ENCODE measurements at places on chromosomes 1 and 21. TPM values are rescaled to one million over a fixed set of nuclear protein-coding genes. Genes with fewer than 3 reads are reported as not detected.

- no peak overlapping the region for H3K4me3 ChIP-seq
- H3K4me1 ChIP-seq = no peaks in the 10 kb centered on the region
- peaks cover 5% of the 10 kb centered on the region for H3K27me3 ChIP-seq
- H3K36me3 ChIP-seq = no peaks in the 10 kb centered on the region
- DNase-seq = no peak
These were observed 106.0 kb downstream of the TMEM53 start for GRCh38 chr1:44568128-44568900.

DNA sequence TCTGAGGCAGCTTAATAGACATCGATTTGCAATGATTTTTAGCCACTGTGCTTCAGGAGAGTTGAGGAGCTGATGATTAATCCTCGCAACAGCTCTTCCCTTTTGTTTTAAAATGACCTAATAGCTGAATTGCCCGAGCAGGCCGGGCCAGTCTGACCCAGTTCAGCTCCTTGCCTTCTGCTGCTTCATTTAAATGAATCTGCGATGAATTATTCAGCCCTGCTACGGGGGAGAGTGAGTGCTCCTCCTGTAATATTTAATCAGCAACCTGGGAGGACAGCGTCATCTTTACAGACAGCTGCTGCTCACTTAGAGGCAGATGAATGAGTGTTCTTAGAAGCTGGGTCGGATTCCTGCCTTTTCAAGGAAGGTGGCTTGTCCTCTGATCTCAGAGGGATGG lies 325.1 kb downstream of the CAMTA1 start:
- no peaks in the 10 kb centered on the region for H3K4me1 ChIP-seq
- no peak overlapping the region for H3K27ac ChIP-seq
- peak; percentile 75 for DNase-seq
- H3K36me3 ChIP-seq = no peaks in the 10 kb centered on the region
- H3K4me3 ChIP-seq = no peak overlapping the region

PCSK9 gene
- 0.43 TPM for total RNA-seq

DNA sequence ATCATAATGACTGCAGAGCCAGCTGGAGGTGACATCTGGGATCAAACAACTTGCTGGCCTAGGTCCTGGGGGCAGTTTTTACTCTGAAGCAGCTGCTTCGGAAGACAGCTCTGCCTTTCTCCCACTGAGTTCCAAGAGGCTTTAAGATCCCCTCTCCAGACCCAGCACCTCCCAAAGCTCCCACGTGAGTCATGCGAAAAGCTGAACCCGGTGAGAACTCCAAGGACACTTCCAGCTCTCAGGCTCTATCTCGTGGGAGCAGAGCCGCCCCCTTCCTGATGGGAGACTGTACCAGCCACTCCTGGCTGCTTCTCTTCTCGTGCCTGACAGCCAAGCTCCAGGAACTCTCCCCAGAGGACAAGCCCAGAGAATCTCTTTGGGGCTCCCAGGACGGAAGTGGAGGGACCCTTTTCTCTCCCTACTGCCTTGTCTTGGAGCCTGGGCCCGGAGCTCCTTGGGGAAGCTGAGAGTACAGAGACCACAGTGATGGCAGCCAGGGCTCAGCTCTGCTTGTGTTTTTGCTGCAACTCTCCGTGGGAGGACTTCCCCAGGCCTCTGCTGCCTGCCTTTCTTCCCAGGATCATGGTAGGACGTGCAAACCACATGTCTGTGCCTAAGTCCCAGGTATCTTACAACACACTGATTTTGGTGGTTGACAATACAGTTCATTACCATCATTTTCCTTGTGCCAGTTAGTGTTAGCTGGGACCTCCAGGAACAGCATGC lies 40.6 kb downstream of the STUM start:
- H3K4me1 ChIP-seq = peaks cover 9% of the 10 kb centered on the region
- H3K36me3 ChIP-seq = no peaks in the 10 kb centered on the region

- H3K36me3 ChIP-seq = no peaks in the 10 kb centered on the region
- peak; percentile 35 for DNase-seq
- H3K4me1 ChIP-seq = peaks cover 9% of the 10 kb centered on the region
- no peak overlapping the region for H3K27ac ChIP-seq
These were observed 16.8 kb upstream of the JAK1 start for GRCh38 chr1:64983110-64983509.

PTGS2 gene
- total RNA-seq = 21.5 TPM

DNA sequence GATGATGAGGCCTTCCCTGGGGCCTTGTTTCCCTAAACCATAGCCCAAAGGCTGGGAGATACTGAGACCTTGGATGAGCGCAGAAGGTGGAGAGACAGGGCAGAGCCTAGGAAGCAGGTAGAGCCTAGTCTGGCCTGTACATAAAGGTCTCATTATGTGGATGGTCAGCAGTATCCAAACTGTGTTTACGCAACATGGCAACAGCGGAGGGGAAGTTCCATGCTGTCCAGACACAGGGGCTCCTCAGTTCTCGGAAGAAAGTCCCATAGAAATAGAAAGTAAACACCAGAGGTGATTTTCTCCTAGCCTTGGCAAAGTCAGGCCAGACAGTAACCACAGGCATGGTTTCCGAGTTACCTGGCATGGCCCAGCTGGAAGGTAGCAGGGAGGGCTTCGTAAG lies 42.1 kb upstream of the MPZL1 start:
- no peak for DNase-seq
- no peaks in the 10 kb centered on the region for H3K27me3 ChIP-seq
- H3K4me3 ChIP-seq = no peak overlapping the region
- peak overlapping the region; percentile 2 for H3K27ac ChIP-seq

GRCh38 chr1:3066250-3066711 lies 2.7 kb upstream of the PRDM16 start:
- no peaks in the 10 kb centered on the region for H3K4me1 ChIP-seq
- peak; percentile 65 for DNase-seq
- H3K27me3 ChIP-seq = peaks cover 80% of the 10 kb centered on the region

CFHR4 gene
- total RNA-seq = not detected

DNA sequence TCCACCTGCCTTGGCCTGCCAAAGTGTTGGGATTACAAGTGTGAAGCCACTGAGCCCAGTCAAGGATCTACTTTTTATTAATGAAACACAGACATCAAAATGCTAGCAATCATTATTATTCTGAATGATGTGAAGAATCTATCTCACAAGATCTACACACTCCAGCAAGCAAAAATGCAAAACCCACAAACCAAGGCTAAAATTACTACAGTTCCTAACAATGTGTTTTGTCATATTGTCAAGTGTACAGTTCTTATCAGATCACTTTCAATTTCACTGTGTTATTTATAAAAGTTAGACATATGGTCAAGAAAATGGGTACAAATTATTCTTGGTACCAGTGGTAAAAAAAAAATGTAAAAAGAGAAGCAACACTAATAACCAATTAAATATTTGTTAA lies 61.3 kb upstream of the SDC3 start:
- no peaks in the 10 kb centered on the region for H3K27me3 ChIP-seq
- H3K4me3 ChIP-seq = no peak overlapping the region
- DNase-seq = no peak
- H3K4me1 ChIP-seq = peaks cover 39% of the 10 kb centered on the region
- no peak overlapping the region for H3K27ac ChIP-seq
- peaks cover 48% of the 10 kb centered on the region for H3K36me3 ChIP-seq

DYNLT4 gene
- 9.4 TPM for total RNA-seq

GRCh38 chr1:228982637-228983036 lies 247.4 kb downstream of the RHOU start:
- no peak overlapping the region for H3K4me3 ChIP-seq
- H3K27me3 ChIP-seq = no peaks in the 10 kb centered on the region
- no peaks in the 10 kb centered on the region for H3K4me1 ChIP-seq
- no peak overlapping the region for H3K27ac ChIP-seq
- DNase-seq = no peak

DNA sequence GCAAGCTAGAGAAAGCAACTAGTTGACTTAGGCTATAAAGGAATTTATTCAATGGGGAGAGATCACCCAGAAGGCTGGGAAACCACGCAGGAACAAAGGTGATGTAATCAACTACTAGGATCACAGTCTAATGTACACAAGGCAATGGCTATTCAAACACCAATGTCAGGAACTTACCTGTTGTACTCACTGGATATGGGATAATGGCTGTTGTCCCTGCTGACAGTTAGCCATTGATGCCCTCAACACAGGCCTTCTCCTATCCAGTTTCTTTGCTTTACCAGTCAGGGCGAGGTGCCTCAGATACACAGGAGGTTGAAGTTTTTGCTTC lies 32.3 kb downstream of the C21orf91 start:
- H3K36me3 ChIP-seq = no peaks in the 10 kb centered on the region
- DNase-seq = no peak
- no peak overlapping the region for H3K27ac ChIP-seq
- no peak overlapping the region for H3K4me3 ChIP-seq
- H3K27me3 ChIP-seq = no peaks in the 10 kb centered on the region
- no peaks in the 10 kb centered on the region for H3K4me1 ChIP-seq

- no peak overlapping the region for H3K4me3 ChIP-seq
- H3K4me1 ChIP-seq = no peaks in the 10 kb centered on the region
- no peak overlapping the region for H3K27ac ChIP-seq
- H3K36me3 ChIP-seq = no peaks in the 10 kb centered on the region
- DNase-seq = no peak
- no peaks in the 10 kb centered on the region for H3K27me3 ChIP-seq
These were observed 94.1 kb downstream of the CNIH3 start for GRCh38 chr1:224710196-224710595.

MATN1 gene
- 0.28 TPM for total RNA-seq

DNA sequence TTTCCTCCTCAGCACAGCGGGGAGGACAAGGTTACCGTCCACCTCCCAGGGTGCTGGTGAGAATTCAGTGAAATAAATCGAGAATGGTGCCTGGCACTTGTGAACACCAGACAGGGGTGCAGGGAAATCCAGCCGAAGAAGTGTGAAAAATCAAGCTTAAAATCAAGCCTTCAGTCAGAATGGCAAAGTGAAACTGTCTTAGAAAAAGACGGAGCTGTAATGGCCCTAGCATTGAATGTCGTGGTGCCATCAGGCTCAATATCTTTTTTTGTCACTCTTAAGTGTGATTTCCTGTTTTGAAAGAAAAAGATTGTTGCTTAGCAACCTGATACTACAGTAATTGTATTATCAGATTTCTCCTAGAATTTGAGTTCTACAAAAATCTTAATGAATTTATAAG lies 22.1 kb downstream of the EDARADD start:
- no peak overlapping the region for H3K27ac ChIP-seq
- no peak overlapping the region for H3K4me3 ChIP-seq

KLHL21 gene
- 34.4 TPM for total RNA-seq

CIART gene
- 7.0 TPM for total RNA-seq

GOLT1A gene
- total RNA-seq = not detected

DNA sequence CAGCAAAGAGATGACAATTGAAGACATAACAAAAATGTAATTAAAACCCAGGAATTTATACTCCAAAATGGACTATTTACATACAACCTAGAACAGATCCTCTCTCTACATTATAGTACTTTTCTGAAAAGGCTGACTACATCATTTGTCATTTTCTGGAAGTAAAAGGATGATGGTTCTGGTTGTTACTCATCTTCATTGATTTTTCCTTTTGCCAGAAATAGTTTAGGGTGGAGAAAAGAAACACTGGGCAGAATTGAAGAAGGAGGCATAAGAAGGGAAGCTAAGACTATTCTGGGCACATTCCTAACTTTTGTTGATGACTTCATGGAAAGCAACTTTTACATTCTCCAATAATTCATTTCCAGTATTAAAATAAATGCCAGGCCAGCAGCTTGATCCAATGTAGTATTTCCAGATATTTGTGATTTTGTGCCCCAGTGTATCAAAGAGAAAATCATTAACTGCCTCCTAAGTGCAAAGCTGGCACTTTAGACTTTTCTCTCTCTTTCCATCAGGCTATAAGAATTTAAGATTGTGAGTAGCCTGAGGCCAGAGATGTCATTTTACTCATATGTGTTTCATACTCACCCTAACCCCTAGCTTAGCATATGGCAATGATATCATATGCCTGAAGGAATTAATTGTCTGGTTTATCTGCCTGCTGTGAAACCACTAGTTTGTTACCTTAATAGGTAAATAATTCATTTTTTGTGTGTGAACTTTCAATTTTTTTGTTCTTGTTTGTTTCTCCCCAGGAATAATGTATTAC lies 369.5 kb upstream of the LYPLAL1 start:
- H3K27me3 ChIP-seq = no peaks in the 10 kb centered on the region
- no peaks in the 10 kb centered on the region for H3K36me3 ChIP-seq
- no peaks in the 10 kb centered on the region for H3K4me1 ChIP-seq
- no peak for DNase-seq

GRCh38 chr1:46466477-46467182 lies 23.0 kb upstream of the DMBX1 start:
- no peak overlapping the region for H3K4me3 ChIP-seq

DNA sequence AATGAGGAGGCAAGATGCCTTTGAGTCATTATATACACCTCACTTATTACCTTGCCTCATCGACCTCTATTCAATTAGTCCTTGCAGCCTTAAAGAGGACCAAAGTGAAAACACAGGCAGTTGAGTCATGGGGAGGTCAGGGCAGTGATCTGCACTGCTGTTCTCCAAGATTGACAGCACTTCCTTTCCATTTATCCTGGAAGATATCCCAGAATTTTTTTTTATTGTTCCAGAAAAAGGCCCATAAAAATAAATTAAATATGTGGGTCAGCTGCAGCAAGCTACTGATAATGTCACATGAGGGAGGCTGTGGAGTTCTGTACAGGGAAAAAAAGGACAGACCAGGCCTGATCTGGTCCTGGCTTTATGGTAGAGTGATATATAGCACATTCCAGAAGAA lies 33.2 kb upstream of the CDC42BPA start:
- no peaks in the 10 kb centered on the region for H3K36me3 ChIP-seq
- H3K27me3 ChIP-seq = no peaks in the 10 kb centered on the region
- H3K4me3 ChIP-seq = no peak overlapping the region
- peak overlapping the region; percentile 63 for H3K27ac ChIP-seq
- DNase-seq = peak; percentile 65
- H3K4me1 ChIP-seq = peaks cover 25% of the 10 kb centered on the region

TTC34 gene
- 1.2 TPM for total RNA-seq

DNA sequence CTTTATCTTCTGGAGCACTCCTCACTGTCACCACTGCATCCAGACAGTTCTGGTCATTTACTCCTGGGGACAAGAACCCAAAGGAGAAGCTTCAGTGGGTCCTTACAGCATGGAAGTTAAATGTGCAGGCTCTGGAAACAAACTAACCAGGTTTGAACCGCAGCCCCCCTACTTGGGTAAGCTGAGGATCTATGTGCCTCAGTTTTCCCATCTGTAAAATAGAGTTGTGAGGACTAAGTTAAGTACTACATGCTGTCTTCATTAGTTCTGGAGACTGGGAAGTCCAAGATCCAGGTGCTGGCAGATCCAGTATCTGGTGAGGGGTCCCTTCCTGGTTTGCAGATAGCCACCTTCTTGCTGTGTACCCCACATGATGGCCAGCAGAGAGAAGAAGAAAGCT lies 8.0 kb upstream of the ATP1A2 start:
- H3K4me3 ChIP-seq = no peak overlapping the region
- H3K27me3 ChIP-seq = no peaks in the 10 kb centered on the region
- no peaks in the 10 kb centered on the region for H3K4me1 ChIP-seq
- H3K27ac ChIP-seq = no peak overlapping the region
- DNase-seq = no peak

TMEM201 gene
- total RNA-seq = 5.2 TPM

DNA sequence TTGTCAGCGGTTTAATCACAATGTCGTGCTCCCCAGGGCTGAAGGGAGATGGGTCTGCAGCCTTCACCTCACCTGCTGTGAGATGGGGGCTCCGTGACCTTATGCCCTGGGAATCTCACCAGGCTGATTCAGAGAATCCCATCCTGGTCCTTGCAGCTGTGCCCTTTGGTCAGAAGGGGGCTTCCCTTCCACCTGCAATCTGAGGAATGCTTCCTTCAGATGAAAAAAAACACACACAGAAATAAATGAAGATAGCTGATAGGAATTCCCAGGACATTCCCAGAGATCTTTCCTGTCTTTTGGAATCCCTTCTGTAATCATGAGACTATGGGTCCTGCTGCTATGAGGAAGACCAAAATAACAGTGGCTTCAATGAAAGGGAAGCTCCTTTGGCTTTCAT lies 127.0 kb upstream of the VAMP3 start:
- DNase-seq = no peak
- H3K4me1 ChIP-seq = no peaks in the 10 kb centered on the region
- H3K27me3 ChIP-seq = no peaks in the 10 kb centered on the region
- no peaks in the 10 kb centered on the region for H3K36me3 ChIP-seq
- no peak overlapping the region for H3K4me3 ChIP-seq

NPPA gene
- total RNA-seq = not detected
